ENCODE measurements at places on chromosomes 7 and 10.

- no peak for DNase-seq
Measured at GRCh38 chr10:72685264-72685921, 6.5 kb upstream of the MCU start.

DNA sequence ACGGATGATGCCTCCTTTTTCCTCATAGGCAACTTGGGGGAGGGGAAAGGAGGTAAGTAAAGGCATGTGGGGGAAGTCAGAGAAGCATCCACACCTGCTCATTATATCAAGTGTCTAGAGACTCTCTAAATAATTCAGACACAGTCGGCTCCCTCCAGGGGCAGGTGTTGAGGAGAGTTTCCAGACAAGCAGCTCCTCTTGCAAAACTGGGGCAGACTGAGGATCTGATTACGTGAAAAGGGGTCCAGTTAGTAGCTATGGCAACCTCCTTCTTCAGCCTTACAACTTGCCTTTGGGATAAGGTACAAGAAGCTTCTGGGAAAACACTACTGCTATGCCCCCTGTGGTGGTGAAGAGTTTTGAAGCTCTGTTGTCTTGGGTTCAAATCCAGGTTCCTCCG lies 39.0 kb upstream of the SORBS1 start:
- no peak for DNase-seq

GRCh38 chr10:98141484-98142073 lies 7.1 kb downstream of the R3HCC1L start:
- no peak for DNase-seq

DNA sequence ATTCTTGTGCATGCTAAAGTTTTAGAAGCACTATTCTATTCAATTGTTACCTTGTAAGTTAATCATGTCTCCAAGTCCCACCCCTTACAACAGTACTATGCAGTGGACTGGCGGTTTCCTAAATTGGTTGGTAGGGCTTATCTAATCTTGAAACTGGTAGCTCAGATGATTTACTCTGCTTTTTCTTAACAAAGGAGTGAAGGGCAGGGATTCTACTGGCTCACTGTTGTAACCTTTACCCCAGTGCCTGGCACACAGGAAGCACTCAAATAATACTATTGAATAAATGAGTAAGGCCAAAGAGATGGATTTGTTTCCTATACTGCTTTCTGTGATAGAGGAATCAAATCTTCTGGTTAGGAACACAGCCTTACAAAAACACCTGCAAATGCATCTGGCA lies 46.0 kb upstream of the CYCS start:
- no peak for DNase-seq

DNA sequence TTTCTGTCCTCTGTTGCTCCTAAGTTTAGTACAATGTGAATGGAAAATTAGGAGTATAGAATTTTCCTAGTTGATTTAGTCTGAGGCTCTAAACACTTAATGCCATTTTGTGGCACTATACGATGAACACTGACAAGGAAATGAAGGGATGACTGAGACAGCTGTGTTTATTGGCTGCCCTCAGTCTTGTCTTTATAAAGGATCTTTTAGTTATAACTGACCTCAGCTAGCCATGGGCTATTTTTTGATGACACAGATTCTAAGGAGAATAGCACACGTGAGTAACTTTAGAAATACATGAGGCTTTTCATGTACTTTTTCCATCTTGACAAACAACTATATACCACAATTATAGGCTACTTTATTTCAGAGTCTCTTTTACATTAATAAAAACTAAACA lies 113.7 kb downstream of the PRKG1 start:
- no peak for DNase-seq

- no peak for DNase-seq
Measured at GRCh38 chr10:121926157-121926556, 1.7 kb downstream of the ATE1 start.

- no peak for DNase-seq
Measured at GRCh38 chr7:24700521-24701260, 56.6 kb downstream of the GSDME start.

- no peak for DNase-seq
Measured at GRCh38 chr7:133255486-133255885, 2.6 kb downstream of the EXOC4 start.

- DNase-seq: no peak
Measured at GRCh38 chr7:5657901-5658300, 123.6 kb downstream of the RNF216 start.

DNA sequence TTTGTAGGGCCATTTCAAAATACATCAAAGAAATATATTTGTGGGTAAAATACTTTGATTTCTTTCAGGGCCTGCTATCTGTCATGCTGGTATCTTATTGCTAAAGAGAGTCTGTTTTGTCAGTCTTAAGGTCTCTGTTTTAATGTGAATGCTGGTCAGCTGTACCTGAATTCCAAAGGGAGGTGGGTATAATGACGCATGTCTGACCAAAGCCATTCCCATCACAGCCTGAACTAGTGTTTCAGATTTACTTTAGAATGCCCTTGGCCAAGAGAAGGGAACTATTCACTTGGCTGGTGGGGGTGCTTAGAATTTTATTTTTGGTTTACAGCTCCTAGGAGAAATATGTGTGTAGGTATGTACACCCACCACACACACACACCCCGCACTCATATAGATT lies 30.6 kb upstream of the MYL10 start:
- no peak for DNase-seq

- DNase-seq: no peak
Measured at GRCh38 chr7:77558284-77558967, 21.3 kb downstream of the PTPN12 start.

GRCh38 chr10:93746844-93747284 lies 10.9 kb upstream of the LGI1 start:
- no peak for DNase-seq

All from ecto neural progenitor cell (in vitro differentiated cells).